Lung (tissue), 17 donors: ENCODE measurements at places on chromosomes 7 and 10. TPM values are rescaled to one million over a fixed set of nuclear protein-coding genes. Genes with fewer than 3 reads are reported as not detected.
A peak's percentile ranks its signal among the peaks of the same experiment; 100 is the strongest.

The CYP2W1 gene
- not detected for polyA plus RNA-seq

GRCh38 chr10:114100848-114101741 lies 57.4 kb downstream of the ADRB1 start:
- DNase-seq = peak; percentile 73

DNA sequence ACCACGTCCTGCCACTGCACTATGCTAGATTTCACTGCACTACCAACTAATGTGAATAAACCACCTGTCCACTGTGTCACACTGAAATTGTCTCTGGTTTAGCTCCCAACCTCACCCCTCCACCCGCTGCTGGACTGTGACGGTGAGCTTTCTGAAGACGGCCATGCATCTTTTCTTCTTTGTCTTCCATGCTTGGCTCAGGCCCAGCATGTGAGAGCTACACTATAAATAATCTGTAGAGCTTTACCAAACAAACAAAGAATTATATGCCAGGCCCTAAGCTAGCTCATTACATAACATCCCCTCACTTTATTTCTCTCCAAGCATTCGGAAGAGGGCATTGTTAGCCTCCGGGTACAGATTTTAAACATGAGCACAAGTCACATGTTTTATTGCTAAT lies 633.2 kb downstream of the TNS3 start:
- no peak for DNase-seq

The ITIH5 gene
- polyA plus RNA-seq = 0.88 TPM

DNA sequence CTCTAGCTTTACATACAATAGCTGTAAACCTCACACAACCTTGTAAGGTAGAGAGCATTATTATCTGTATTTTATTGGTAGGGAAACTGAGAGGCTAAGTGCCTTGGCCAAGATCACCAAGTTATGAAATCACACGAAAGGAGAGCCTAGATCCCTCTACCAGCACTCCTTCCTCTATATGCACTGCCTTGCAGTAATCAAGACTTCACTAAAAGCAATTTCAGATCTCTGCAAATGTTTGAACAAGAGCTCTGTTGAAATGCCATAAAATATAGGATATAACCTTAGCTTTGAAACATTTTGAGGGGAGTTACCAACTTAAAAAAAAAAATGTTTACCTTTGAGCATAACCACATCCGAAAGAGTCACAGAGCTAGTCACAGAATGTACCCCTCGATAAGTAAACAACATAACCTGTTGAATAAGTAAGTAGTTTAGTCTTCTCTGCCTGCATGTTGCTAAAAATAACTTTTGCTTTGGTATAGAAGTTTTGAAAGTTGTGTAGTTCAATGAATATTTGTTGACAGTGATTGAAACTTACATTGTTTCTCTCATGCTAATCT lies 709.4 kb downstream of the AUTS2 start:
- DNase-seq = no peak

DNA sequence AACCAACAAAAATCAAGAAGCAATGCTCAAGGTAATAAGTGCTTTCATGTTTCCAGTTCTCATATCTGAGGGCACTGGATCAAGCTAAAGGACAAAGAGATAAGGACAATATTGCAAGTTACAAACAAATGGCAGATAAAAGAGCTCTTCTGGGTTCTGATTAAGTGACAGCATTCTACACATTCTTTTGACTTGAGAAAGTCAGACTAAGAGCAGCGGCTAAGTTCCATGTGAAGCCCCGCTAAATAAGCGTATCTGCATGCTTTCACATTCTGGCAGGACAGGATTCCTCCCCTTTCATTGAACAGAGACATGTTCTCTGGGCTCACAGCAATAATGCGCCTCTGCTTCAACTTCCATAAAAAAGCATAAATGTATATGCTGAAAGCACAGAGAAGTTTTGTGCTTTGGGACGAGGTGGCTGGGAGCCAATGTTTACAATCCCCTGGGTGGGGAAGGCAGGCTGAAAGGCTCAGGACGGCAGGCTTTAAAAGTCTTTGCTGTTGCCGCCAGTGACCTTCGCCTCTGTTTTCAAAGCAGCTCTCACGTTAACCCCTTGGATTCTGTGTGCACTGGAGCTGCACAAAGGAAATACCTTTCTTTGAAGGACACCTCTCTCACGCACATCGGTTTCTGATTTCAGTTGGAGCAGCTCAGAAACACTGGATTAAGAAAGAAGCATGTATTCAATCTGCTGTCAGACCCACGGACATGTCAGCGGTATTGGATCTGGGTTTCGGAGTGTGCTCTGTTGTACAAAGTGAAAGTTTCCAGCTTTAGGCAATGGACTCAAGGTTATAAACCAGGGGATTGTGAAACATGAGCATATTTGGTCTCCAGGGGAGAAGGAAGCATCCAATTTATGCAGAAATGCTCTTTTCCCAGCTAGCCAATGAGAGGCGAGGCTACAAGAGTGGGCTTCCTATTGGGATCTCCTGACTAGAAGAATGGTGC lies 105.4 kb upstream of the FAM133B start:
- DNase-seq = peak; percentile 96

GRCh38 chr10:33291053-33291592 lies 43.3 kb downstream of the NRP1 start:
- no peak for DNase-seq

DNA sequence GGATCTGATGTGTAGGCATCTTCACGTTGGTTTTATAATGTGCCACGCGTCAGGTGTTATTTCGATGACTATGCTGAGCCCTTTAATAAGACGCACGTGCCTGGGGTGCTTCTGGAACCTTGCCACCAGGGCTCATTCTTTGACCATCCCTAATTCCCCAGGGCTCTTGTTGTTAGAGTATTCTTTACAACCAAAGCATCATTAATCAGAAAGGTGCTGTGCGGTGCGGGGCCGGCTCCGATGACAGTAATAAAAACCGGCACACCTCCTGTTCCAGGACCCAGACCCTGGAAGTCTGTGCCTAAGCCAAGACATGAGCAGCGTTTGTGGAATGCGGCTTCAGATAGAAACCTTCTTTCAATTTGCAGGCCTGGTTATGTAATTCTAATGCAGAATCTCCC lies 58.4 kb downstream of the MGMT start:
- DNase-seq = no peak

The PGAM2 gene
- polyA plus RNA-seq = 0.83 TPM

DNA sequence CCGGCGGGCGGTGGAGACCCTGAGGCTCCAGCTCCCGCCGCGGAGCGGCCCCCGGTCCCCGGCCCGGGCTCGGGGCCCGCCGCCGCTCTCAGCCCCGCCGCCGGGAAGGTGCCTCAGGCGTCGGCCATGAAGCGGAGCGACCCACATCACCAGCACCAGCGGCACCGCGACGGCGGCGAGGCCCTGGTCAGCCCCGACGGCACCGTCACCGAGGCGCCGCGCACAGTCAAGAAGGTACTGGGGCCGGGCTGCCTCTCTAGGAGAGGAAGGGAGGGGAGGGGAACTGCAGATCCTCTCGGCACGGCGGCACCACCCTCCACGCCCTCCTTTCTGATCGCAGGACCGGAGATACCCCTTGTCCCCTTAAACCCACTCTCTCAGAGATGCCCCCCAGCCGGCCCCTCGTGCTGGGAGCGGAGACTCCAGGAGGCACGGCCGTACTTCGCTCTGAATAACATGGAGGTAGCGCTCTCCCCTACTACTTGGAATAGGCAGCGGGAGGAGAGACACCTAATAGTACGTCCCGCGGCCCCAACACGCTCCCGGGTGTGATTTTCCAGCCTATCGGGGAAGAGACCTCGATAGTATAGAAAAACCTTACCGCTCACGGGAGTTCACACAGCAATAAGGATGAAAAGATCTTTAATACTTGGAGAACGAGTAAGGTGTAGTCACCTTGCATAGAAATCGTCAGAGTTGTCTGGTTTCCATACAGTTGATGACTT lies 538 bp downstream of the AHCYL2 start:
- DNase-seq = peak; percentile 51

DNA sequence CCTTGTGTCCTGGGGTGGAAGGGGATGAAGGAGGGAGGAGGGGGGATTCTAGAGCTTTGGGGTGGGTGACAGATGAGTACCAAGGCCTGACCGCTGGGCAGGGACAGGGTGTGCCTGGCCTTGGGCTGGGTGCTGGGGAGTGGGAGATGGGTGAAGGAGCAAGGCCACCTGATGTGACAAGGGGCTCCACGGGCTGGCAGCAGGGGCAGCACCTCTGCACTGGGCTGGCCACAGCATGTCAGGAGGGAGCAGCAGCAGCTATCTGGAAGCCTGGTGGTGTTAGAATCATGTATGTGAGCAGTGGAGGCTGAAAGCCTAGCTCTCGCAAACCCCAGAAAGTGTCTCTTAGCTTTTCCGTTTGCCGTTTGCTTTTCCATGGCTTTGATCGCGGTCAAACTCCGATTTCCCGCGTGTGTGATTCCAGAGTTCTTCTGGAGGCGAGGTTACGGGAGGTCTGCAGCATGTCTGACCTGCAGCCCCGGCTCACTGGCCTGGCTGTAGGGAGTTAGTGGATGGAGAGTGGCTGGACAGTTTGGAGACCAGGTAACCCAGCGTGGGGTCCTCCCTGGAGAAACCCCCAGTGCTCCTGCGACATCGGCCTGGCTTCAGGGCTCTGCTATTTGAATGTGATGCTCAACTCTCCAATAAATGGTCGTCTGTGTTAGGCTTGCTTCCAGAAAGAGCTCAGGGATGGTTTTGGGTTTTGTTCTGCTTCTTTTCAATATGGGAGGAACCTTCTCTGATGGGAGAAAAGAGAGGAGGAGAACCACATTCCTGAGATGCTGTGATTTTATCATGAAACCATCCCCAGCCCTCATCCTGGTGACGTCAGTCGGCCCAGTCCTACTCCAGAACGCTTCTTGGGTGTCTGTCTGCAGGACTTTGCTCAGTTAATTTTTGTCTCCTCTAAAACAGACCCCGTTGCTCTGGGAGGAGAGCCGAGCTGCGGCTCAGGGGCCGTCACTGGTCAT lies 105.5 kb downstream of the CUX1 start:
- no peak for DNase-seq
